ENCODE measurements at places on chromosomes 11 and 22. TPM values are rescaled to one million over a fixed set of nuclear protein-coding genes. Genes with fewer than 3 reads are reported as not detected.

DNA sequence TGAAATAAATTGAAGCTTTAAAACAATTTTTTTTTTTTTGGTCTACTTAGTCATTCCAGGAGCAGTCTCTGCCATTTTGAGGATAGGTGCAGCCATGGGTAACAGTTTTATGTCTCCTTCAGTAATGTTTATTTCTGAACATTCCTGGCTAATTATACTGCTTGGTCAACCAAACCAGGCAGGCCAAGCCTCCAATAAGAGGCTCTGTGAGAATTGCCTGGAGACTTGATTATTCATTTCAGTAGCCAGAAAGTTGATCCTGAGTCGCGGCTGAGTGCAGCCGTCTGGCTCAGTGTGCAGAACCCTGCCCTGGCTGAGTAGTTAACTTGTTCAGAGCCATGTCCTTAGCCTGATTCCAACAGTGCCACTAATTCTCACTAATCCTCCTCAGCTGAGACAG, 364.0 kb upstream of the FAT3 start:
- H3K4me3 ChIP-seq = no peak overlapping the region
- H3K4me1 ChIP-seq = no peaks in the 10 kb centered on the region
- no peaks in the 10 kb centered on the region for H3K36me3 ChIP-seq
- DNase-seq = no peak
- H3K27me3 ChIP-seq = no peaks in the 10 kb centered on the region

DNA sequence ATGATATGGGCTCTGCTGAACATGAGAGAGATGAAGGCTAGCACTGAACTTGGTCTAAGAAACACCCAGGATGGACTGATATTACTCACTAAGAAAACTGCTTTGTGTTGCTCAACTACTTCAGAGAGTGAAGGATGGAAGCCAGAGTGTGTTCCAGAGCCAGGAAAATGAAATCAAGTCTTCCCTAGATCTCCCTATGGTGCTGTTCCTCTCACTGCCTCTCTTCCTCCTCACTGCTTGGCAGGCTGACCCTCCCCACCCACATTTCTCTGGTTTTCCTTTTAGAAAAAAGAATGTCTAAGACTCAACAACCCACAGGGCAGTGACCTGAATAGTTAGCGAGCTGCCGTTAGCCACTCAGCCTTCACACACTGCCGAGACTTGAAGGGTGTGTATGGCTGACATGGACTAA, 65.6 kb downstream of the CCDC81 start:
- no peak overlapping the region for H3K27ac ChIP-seq
- H3K4me1 ChIP-seq = no peaks in the 10 kb centered on the region
- H3K36me3 ChIP-seq = no peaks in the 10 kb centered on the region

DNA sequence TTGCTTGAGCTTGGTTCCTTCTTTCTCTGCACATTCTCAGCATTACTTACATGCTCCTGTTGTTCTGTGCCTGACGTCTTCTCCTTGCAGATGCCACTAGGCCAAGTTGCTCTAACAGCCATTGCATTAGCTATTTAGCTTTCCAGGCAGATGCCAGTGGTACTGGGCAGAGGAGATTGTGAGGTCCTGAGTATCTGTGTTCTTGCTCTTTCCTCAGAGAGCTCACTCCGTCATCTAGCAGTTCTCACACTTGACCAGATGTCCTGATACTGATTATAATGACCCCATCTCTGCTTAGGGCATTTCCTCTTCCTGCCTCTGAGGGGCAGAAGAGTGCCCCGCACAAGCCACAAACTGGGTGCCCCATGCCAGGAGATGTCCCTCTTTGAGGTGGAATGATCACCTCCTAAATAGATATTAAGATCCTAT, 30.7 kb downstream of the ARHGAP1 start:
- H3K27me3 ChIP-seq = no peaks in the 10 kb centered on the region
- DNase-seq = no peak
- H3K27ac ChIP-seq = no peak overlapping the region
- no peak overlapping the region for H3K4me3 ChIP-seq

DNA sequence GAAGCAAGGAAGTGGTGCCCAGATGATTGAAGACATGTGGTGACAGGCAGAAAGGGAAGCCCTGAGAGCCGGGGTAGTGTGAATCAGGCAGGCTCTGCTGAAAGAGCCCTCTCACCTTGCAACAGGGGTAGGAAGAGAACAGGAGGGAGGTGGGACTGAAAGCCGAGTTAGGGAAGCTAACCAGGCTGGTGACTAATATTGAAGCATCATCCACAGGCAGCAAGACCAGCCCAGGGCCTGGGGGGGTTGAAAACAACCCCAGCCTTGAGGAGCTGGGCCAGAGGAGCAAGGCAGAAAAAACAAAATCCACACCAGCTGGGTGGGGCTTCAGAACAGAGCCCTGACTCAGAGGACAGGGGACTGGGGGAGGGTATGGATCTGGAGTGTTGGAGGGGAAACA, 35.0 kb upstream of the CRTAM start:
- DNase-seq = no peak
- no peaks in the 10 kb centered on the region for H3K36me3 ChIP-seq
- no peaks in the 10 kb centered on the region for H3K4me1 ChIP-seq
- H3K27me3 ChIP-seq = no peaks in the 10 kb centered on the region

DNA sequence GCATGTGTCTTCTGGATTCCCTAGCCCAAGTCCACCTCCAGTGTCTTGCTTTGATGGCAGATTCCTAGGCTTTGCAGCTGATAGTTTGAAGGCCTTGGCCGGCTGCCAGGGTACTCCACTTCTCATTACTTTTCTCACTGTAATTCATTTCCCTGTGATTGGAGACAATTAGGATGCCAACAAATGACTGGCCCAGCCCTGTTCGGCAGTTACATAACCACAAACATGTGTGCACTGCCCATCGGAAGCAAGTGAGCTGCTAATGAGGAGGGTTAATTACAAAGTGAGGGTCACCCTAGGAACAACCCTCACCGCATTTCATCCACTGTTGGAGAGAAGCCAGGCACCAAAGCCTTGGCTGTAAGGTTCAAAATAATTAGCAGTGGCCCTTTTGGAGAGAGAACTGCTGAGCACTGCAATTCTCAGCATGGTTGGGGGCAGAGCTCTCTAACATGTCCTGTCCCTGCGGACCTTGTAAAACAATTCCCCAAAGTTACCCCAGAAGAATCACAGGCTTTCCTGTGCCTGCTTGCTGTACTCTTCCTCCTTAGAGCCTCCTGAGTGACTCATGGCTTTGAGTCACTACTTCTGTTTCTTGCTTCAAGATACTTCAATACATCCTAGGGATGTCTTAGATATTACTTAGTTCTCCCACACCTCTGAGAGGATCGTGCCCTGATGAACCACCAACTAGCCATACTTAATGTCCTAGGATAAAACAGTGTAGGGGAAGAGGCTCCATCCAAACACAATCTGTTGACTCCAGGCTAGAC, 109.7 kb upstream of the GALNT18 start:
- no peak overlapping the region for H3K27ac ChIP-seq
- no peak overlapping the region for H3K4me3 ChIP-seq
- DNase-seq = no peak
- no peaks in the 10 kb centered on the region for H3K36me3 ChIP-seq
- H3K27me3 ChIP-seq = no peaks in the 10 kb centered on the region
- no peaks in the 10 kb centered on the region for H3K4me1 ChIP-seq

GRCh38 chr11:112123129-112123528, 36.5 kb downstream of the SDHD start:
- H3K27me3 ChIP-seq = no peaks in the 10 kb centered on the region
- no peaks in the 10 kb centered on the region for H3K4me1 ChIP-seq
- H3K27ac ChIP-seq = no peak overlapping the region
- no peak for DNase-seq
- no peaks in the 10 kb centered on the region for H3K36me3 ChIP-seq

DNA sequence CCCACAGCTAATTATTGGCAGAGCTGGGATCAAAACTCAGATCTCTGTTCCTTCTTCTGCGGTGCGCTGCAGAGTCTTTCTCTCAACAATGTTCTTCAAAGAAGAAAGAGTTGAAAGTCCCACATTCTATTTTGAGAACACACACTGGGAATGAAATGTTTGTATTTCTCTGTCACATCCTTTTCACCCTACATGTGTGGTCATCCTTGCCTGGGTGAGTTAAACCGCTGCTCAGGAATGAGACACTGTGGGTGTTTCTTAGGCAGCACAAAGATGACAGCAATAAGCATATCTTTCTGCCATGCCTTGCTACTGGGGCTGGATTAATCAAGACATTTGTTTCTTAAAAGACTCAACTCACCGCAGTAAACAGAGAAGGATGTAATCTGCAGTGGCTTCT, 222.6 kb downstream of the LARGE1 start:
- H3K36me3 ChIP-seq = no peaks in the 10 kb centered on the region
- no peaks in the 10 kb centered on the region for H3K27me3 ChIP-seq
- no peak overlapping the region for H3K4me3 ChIP-seq
- H3K4me1 ChIP-seq = no peaks in the 10 kb centered on the region
- no peak overlapping the region for H3K27ac ChIP-seq
- DNase-seq = no peak

GRCh38 chr11:107359701-107360100, 97.9 kb downstream of the CWF19L2 start:
- H3K36me3 ChIP-seq = no peaks in the 10 kb centered on the region
- H3K4me3 ChIP-seq = no peak overlapping the region
- H3K27ac ChIP-seq = no peak overlapping the region
- H3K27me3 ChIP-seq = no peaks in the 10 kb centered on the region
- no peak for DNase-seq

DNA sequence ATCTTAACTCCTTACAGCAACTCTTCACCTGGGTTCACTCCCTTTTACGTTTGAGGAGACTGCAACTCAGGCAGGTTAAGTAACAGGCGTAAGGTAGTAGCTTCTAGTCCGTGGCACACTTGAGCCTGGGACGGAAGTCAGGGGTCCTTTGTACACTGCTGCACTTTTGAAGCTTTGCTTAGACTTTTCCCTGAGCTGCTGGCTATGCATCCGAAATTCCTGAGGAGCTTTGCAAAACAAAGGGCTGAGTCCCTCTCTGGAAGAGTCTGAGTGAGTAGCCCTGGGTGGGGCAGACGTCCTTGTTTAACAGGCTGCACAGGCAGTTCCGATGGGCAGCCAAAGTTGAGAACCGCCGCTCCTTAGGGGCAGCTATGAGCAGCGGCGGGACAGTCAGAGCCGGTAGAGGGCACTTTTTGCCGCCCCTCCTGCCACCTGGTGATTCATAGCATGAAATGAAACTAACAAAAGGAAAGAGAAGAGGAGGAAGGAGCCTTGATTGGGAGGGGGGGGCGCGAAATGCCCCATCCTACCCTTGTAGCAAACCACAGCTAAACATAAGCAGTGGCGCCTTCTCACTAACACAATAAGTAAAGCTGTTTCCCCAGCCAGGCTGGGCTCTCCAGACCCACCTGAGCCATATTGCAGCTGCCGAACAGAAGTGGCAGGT, 1.4 kb downstream of the TMEM109 start:
- DNase-seq = peak; percentile 74
- H3K27me3 ChIP-seq = no peaks in the 10 kb centered on the region
- H3K36me3 ChIP-seq = no peaks in the 10 kb centered on the region
- H3K4me3 ChIP-seq = peak overlapping the region; percentile 53

DNA sequence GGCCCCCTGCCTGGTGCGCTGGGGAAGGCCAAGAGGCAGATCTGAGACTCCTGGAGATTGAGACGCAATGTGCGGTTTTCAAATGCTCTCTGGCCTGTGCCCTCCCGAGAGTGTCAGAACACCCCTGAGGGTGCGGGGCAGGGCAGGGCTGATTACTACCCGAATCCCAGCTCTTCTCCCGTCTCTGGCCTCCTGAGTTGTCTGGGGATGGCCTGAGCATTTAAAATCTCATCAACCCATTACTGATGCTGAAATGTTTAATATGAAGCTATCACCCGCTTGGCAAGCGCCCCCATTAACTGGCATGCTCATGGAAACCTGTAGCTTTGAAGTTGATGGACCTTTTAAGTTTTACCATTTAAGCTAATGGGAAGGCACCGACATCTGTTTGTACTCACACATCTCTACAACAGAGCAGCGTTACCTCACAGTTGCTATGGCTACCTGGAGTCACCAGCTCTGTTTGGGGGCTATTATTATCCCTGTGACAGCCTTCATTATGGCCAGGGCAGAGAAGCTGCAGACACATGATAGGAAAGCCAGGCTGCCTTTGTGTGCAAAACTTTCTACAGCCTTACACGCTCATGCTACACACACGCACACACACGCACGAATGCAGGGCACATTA, 3.6 kb upstream of the MB start:
- DNase-seq = peak; percentile 35
- no peak overlapping the region for H3K27ac ChIP-seq
- no peak overlapping the region for H3K4me3 ChIP-seq
- no peaks in the 10 kb centered on the region for H3K27me3 ChIP-seq

DNA sequence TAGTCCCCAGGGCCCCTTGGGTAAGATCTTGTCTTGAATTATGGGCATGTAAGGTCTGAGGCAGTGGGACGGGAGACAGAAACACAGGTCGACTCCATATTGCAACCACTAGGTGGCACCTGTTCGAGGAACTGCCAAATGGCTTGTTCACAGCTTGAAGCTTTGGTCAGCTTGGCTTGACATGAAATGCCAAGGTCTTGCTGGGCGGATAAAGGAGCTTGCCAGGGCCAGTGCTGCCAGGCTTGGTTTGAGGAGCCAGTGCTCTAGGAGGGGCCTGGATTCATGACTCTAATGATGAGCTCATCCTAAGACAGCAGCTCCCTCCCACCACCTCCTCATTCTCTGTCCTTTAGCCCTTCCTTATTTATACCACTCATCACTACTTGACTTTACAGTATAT, 11.9 kb upstream of the NRIP3 start:
- peak; percentile 85 for DNase-seq
- H3K4me1 ChIP-seq = no peaks in the 10 kb centered on the region
- H3K27me3 ChIP-seq = no peaks in the 10 kb centered on the region
- H3K27ac ChIP-seq = no peak overlapping the region

GRCh38 chr11:128476729-128477128, 110.6 kb downstream of the ETS1 start:
- peak; percentile 62 for DNase-seq
- peaks cover 23% of the 10 kb centered on the region for H3K4me1 ChIP-seq
- no peaks in the 10 kb centered on the region for H3K36me3 ChIP-seq
- no peak overlapping the region for H3K4me3 ChIP-seq
- H3K27ac ChIP-seq = peak overlapping the region; percentile 34
- no peaks in the 10 kb centered on the region for H3K27me3 ChIP-seq

- H3K27ac ChIP-seq = no peak overlapping the region
- H3K4me3 ChIP-seq = no peak overlapping the region
- H3K4me1 ChIP-seq = no peaks in the 10 kb centered on the region
- no peaks in the 10 kb centered on the region for H3K36me3 ChIP-seq
These were observed 37.3 kb downstream of the PARVG start for GRCh38 chr22:44218071-44218470.

DNA sequence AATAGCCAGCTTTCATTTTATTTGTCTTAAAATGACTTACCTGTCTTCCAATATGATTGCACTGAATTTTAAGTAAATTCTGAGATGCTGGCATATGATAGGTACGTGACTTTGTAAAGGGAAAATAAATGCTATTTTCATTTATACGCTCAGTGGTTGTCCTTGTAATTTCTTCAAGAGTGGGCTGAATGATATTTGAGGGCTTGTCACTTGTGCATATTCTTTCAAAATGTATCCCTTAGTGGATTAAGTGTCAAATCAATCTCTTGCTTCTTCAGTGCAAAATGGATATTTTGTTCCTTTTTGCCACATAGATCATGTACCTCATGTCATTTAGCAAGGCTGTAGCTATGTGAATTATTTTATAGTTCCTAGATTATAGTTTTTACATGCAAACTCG, 56.9 kb downstream of the GAS2 start:
- no peaks in the 10 kb centered on the region for H3K27me3 ChIP-seq
- no peak overlapping the region for H3K4me3 ChIP-seq
- no peak overlapping the region for H3K27ac ChIP-seq

Gene OVCH2
- polyA plus RNA-seq = 0.51 TPM

Gene GGTLC3
- 0.35 TPM for polyA plus RNA-seq

Gene SLC22A9
- polyA plus RNA-seq = 9.4 TPM

Gene ARVCF
- polyA plus RNA-seq = 23.8 TPM

Gene CRYBB2
- polyA plus RNA-seq = not detected

Gene ASRGL1
- 20.4 TPM for polyA plus RNA-seq

Gene MUC5AC
- 0.02 TPM for polyA plus RNA-seq

Gene INPP5J
- 5.6 TPM for polyA plus RNA-seq

Gene OMP
- polyA plus RNA-seq = 0.47 TPM

Gene CLCF1
- polyA plus RNA-seq = 6.5 TPM

Gene DNHD1
- 7.1 TPM for polyA plus RNA-seq

Gene NXPE1
- 0.61 TPM for polyA plus RNA-seq

Gene TPH1
- not detected for polyA plus RNA-seq
